D341Med (cell line): ENCODE measurements at places on chromosomes 2 and 18.

- no peak for DNase-seq
Measured at GRCh38 chr2:234722176-234722575, 225.3 kb upstream of the ARL4C start.

DNA sequence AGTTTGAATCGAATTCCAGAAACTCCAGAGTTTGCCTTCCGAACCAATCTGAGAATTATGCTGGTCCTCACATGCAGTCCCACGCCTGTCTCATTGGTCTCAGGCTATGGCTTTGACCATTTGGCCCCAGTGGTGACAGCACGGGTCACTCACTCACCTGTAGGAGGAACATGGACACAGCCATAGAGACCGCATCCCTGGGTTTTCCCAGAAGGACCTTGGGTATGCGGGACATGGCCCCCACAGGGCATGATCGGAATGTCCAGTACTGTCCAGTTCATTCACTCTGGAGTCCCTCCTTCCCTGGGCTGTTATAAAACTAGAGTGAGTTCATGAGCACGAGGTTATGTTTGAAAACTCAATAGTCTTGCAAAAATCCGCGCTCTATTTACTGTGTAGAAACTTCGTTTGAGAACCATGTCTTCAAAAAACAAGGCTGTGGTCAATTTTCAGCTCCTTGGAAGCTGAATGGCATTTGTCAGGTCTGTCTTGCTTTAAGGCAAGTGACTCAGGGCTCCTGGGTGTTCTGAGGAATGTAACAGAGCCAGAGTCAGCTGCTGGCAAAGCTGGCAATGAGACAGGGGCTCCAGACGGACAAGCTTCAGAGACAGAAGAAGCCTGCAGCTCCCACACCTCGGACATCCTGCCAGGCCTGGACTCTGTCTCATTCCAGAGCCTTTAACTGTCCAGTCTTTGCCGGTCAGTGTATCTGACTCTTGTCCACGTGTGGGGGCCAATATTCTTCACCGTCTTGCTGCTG, 86.7 kb upstream of the TMEM18 start:
- no peak for DNase-seq

DNA sequence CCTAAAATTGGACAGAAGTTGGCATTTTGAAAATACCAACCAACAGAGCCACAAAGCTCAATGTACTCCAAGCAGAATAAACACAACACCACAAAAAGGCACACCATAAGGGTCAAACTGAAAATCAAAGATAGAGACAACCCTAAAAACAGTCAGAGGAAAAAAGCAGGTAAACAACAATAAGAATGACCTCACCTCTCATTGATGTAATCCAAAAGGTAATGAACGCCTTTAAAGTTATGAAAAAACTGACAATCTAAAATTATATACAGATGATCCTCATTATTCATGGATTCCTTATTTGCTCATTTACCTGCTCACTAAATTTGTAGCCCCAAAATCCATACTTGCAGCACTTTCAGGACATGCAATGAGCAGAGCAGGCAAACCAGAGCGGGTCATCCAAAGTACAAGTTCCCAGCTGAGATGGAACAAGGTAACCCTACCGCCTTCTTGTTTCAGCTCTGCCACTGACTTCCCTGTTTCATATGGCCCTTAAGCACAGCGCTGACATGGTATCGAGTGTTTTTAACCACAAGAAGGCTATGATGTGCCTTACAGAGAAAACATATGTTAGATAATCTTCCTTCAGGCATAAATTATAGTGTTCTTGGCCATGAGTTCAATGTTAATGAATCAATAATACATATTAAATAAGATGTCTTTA, 17.0 kb downstream of the RTN4 start:
- no peak for DNase-seq

DNA sequence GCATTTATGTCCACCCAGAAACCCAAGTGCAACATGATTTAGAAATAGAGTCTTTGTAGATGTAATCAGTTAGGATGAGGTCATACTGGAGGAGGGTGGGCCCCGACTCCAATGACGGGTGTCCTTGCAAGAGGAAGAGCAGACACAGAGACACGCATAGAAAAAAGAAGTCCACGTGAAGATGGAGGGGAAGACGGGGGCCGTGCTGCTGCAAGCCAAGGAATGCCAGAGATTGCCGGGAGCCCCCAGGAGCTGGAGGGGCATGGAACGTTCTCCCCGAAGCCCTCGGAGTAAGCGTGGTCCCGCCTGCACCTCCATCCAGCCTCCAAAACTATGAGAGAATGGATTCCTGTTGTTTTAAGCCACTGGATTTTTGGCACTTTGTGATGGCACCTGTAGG, 51.6 kb downstream of the PTGR3 start:
- peak; percentile 25 for DNase-seq

- DNase-seq = no peak
Measured at GRCh38 chr2:100852447-100852846, 32.5 kb downstream of the NPAS2 start.

DNA sequence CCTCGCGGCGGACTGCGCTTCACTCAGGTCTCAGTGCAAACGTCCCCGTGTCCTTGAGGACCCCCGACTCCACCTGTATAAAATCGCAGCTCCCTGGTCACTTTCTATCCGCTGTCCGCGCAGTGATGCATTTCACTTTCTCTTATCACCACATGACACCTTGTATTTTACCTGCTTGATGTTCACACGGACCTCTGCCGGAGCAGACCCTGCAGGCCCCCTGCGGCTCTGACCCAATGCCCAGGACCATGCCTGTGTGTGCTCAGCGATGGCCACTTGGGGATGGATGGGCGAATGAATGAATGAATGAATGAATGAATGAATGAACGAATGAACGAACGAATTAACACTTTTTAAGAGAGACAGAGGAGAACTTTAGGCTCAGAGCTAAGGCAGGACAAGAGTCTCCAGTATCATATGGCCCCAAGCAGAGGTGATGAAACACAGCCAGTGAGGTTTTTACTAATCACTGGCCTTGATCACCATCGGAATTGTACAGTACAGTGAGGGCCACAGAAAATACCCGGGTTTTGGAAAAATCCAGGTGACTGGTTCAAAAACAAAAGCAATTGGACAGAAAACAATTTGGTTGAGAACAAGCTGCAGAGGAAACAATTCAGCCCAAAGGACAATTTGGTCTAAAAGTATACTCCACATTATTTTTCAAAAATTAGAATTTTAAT, 12.3 kb downstream of the ASPRV1 start:
- no peak for DNase-seq

DNA sequence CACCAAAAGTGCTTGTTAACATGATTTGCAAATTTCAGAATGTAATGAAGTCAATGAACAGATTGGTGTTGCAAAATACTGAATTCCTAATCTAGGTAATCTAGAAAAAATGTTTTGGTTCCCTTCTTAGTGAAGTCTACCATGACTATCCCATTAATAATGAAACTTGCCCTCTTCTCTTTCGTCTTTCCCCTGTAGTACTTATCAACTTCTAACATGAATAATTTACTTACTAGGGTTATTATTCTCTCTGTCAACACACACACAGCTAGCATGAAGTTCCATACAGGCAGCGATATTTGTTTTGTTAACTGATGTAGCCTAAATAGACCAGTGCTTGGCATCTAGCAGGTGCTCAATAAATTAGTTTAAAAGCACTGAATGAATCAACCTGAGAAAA, 160.2 kb downstream of the NCK2 start:
- DNase-seq = no peak

DNA sequence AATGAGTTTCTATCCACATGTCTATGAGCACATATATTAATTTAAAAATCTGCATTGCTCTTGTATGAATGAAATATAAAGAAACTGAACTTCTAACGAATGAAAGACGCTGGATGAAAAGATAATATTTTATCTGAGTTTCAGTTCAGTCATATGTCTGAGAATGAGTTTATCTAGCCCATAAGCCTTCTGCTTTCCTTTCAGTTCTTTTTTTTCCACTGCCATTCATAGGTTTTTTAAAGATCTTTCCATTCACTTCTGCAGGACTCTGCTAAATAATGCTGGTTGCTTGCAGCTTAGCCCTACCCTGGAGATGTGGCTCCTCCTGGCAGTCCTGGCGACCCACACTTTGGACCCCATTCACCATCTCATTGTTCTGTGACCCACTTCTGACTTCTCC, 109.0 kb downstream of the BCL2 start:
- DNase-seq = no peak

DNA sequence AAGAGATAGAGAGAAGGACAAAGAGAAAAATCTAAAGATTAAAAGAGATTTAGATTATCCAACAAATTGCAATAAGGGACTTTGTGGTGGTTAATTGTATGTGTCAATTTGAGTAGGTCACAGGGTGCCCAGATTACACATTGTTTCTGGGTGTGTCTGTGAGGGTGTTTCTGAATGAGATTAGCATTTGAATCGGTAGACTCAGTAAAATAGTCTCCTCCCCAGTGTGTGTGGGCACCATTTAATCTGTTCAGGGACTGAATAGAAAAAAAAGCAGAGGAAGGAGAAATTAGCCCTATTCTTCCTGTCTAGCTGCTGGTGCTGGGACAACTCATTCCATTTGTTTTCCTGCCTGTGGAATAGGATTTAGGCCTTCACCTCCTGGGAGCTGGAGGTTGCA, 339.8 kb upstream of the EPHA4 start:
- no peak for DNase-seq

DNA sequence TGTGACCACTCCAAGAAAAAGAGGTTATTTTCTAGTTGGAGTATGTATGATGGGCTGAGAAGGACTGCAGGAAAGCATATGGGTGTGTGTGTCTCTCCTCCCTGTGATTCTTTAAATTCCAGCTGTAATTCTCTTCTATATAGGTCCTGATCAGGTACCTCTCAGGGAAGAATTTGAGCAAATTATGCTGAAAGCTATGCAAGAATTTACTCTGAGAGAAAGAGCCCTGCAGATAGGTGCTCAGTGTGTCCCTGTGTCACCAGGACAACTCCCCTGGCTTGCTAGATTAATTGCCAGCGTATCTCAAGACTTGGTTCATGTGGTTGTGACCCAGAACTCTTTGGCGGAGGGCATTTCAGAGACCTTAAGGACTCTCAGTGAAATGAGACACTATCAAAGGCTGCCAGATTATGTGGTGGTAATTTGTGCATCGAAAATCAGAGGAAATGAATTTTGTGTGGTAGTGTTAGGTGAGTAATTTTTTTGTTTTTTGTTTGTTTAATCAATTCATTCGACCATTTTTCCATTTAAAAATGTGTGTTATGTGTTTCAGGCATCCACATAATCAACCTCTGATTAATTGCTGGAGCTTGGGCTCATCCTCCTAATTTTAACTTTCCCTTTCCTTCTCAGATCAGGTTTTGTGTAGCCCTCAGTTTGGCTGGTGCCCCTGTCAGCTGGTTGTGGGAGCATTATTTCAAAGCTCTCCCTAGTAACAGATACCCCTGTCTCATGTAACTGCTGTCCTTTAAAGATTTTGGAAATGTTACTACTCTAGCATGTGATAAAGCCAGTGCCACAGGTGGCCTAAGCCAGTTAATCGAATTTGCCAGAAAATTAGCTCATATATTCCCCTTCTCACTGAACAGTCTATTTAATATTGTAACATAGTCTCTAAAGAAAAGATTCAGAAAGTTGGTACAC, 150.9 kb downstream of the ESCO1 start:
- no peak for DNase-seq

- DNase-seq = peak; percentile 54
Measured at GRCh38 chr2:105042189-105042588, 4.3 kb downstream of the MRPS9 start.
